ENCODE measurements at places on chromosomes 6 and 20. TPM values are rescaled to one million over a fixed set of nuclear protein-coding genes. Genes with fewer than 3 reads are reported as not detected.

The BACH2 gene
- polyA plus RNA-seq: 4.6 TPM

The METTL24 gene
- polyA plus RNA-seq: 6.8 TPM

The RBPJL gene
- not detected for polyA plus RNA-seq

The SCAND1 gene
- 201 TPM for polyA plus RNA-seq

The SNAP91 gene
- polyA plus RNA-seq: 29.0 TPM

The PRKN gene
- polyA plus RNA-seq: 14.5 TPM

The KCNQ2 gene
- polyA plus RNA-seq: 17.3 TPM

The ULBP2 gene
- polyA plus RNA-seq: not detected
